ENCODE measurements at places on chromosomes 3 and 15.

- DNase-seq = no peak
Measured at GRCh38 chr3:62653796-62654195, 221.4 kb downstream of the CADPS start.

DNA sequence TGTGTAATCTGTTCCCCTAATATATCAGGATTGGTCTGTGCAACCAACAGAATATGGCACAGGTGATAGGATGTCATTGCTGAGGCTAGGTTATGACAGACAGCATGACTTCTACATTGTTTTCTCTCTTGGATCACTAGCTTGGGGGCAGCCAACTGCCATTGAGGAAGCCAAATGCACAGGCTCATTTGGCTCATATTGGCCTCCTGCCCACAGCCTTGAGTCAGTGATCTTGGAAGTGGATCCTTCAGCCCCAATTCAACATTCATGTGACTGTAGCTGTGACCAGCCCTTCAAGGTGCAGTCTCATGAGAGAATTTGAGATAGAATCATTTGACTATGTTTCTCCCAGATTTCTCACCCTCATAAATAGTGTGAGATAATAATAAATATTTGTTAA is 675.6 kb downstream of the GRM7 start:
- DNase-seq = no peak

DNA sequence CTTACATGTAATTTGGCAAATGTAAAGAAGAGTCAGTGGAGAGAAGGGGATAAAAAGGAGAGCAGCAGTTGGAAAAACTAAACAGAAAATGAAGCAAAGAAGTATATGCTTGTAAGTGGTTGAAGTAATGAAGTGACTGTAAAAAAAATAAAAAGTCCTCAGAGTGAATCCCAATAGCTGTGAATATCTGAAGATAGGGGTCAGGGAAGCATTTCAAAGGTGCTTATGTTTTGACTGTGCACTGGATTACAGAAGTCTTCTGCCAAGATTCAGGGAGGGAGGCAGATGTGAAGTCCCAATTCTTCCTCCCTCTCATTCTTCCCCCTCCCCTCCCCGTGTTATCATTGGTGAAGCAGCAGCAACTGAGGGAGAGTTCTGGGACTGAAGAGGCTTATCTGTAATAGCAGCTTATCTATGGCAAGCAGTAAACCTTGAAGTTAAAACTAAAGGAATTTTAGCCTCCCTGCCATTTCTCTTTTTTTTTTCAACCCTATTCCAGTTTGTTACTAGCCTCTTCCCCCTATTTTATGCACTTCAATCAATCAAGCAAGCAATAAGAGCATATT is 597.9 kb downstream of the IGSF11 start:
- DNase-seq = peak; percentile 74

GRCh38 chr3:189132231-189132671 is 39.5 kb upstream of the TPRG1 start:
- no peak for DNase-seq

DNA sequence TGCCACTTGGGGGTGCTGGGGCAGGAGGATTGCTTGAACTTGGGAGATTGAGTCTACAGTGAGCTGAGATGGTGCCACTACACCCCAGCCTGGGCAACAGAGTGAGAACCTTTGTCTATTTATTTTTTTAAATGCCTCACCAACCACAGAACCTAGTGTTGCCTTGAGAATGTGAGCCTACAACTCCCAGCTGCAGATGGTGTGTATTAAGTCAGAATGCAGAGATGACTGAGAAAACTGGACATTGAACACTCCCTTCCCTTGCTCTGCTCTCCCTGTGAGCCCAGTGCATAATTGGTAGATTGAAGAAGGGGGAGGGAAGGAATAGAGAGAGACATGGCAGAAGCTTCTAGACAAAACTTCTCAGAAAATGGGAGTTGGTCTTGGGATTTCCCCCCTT is 53.5 kb downstream of the CCDC33 start:
- DNase-seq = no peak

- no peak for DNase-seq
Measured at GRCh38 chr3:17135696-17136095, 250.9 kb downstream of the PLCL2 start.

- DNase-seq = no peak
Measured at GRCh38 chr3:99499235-99500158, 138.9 kb upstream of the COL8A1 start.

GRCh38 chr15:94366781-94367180 is 135.4 kb downstream of the MCTP2 start:
- no peak for DNase-seq

DNA sequence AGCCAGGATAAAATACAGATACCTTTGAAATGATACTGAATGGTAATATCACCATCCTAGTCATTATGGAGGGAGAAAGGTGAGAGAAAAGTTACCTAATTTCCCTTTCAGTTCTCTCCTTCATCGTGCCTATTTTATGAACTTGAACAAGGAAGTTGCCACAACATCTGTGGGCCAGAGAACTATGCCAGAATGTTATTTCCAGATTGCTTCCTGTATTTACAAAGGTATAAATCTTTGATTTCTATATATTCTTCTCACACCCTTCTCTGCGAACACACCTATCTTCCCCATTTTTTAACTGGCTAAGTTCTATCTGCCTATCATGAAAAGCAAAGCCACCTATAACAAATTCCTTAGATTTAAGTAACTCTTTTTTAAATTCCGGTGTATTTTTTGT is 163.6 kb upstream of the GRM7 start:
- no peak for DNase-seq

GRCh38 chr3:167350245-167350862 is 29.7 kb downstream of the ZBBX start:
- DNase-seq = no peak

DNA sequence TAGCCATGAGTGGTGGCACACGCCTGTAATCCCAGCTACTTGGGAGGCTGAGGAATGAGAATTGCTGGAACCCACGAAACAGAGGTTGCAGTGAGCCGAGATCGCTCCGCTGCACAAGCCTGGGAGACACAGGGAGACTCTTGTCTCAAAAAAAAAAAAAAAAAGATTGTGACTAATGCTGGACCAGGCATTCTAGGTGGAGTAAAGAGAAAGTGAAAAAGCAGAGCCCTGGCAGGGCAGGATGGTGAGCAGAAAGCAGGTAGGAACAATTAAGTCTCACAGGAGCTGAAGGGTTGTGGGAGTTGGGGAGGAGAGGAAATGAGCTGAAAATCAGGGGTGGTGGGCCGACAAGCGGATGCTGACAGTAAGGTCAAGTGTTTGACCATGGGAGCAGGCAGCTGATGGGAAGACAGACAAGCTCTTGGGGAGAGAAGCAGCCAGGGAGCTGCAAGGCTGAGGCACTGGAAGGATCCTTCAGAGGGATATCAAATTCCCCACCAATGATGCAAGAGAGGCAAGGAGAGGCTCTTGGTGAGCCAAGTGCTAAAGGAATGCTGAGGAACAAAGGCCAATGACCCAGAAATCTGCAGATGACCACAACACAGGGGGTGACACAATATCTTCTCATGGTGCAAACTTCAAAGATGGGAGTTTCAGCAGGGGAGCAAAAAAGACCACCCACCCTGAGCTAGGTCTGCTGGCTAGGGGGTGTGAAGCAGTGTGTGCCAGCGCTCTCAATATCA is 251.1 kb downstream of the ULK4 start:
- DNase-seq = no peak

DNA sequence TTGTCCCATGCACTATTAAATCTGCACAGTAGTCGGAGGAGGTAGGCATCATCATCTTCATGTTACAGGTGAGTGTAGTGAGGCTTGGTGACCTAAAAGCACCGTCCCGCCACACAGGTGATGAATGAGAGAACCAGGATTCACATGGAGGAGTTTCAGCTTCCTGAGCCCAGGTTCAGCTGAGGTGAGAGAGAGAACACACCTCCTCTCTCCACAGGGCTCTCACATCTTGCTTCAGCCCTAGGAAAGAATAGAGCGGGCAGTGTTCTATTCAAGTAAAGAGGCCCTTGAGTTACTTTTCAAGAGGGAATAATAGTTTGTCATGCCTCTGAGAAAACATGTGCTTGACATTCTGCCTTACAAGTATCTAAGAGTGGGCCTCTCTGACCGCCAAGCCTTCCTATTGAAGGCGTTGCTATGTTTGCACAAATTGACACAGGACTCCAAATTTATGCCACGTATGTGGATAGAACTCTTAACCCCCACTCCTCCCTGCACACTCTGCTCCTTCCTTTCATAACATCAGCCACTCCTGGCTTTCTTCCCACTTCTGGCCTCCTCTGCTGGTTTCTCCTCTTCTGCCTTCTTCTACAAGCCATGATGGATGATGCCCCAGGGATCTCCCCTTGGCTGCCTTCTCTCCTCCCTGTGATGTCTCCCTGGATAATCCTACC is 138.3 kb upstream of the ABHD17C start:
- DNase-seq = no peak

DNA sequence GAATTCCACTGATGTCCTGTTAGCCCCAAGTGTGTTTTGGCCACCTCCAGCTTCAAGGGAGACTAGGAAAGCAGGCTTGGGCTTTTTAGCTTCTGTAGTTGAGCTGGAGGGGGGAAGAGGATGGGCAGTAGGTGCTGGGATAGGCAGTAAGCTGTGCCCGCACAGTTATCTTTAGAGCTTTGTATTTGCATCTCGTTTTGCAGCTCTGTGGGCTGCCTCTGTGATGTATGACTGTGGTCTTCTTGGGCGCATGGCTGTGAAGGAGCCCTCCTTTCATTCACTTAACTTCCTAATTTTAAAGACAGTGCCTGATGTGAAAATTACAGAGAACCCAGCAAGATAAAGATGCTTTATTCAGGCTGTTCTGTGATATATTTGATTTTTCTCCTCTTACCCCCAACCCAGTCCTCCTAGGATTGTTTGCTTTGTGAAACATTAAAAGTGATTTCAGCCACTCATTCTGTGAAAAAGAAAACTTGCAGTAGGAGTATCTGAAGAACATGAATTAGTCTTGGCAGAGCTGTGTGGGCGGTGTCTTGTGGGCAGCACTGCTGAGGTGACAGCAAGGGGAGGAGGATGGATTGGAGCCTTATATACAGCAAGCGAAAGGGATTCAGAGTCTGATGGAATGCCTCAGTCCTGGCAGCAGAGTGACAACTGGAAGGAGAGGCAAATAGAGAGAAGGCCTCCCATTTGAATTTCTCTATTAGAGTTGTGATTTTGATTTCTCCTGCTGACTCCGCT is 74.3 kb downstream of the LARS2 start:
- DNase-seq = no peak

DNA sequence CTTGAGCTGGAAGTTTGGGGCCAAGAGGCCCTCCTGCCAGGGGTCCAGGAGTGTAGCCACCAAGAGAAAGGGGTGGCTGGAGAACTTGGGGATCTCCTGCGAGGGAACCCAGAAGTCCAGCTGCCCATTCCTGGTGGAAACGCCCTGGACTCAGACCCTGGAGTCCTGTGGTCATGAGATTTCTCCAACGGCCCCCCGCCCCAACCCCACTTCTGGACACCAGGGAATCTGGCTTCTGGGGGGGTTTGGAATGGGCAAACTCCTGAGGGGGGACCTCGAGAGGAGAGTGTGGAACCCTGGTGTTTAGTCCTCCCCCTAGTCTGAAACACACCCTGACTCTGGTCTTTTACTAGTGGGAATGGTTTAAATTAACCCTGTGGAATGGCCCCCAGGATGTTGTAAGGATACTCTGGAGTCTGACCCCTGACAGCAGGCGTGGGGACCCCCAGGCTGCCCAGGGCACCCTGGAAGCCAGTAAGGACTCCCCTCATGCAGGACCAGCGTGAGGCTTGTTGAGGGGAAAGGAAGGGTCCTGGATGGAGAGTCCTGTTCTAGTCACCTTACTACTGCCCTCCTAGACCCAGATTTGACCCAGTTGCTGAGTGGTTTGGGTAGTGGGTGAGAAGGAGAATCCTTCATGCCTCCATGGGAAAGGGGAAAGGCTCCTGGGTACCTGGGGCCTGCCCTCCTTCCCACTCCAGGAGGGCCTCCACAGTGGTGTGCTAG is 540 bp downstream of the KLHDC8B start:
- DNase-seq = no peak

GRCh38 chr15:67838789-67839332 is 984 bp downstream of the RNU6-1 start:
- no peak for DNase-seq

DNA sequence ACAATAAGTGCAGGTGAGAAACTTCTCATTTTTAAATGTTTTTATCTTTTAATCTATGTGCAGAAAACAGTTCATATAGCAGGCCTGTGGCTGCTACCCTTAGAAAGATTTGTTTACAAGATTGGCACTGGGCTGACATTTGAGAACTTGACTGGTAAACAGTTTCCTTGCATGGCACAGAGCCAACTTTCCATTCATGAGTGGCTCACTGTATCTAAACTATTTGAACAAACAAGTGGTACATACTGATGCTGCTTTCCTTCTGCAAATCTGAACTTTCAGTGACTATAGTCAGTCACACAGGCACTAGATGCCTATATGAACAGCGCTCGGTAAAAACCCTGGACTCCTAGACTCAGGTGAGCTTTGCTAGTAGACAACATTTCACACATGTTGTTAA is 6.3 kb upstream of the GTPBP8 start:
- DNase-seq = no peak

GRCh38 chr15:98943051-98943508 is 64.5 kb downstream of the PGPEP1L start:
- no peak for DNase-seq

DNA sequence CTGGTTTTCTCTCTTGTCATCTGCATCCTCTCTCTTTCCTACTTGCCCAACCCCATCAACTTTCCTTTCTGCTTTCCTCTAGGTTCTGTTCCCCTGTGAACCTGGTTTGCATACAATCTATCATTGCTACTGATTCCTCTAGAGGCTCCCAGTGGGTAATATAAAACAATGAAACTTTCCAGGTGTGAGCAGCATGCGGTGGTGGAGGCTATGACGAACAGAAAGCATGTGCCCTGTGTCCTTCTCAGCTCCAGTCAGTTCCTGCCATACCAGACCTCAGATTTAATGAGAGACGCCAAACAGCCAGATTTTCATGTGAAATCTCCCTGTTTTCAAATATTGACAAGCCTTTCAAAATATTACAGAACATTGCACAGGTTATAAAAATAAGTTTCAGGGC is 3.5 kb upstream of the ACAP2 start:
- no peak for DNase-seq

DNA sequence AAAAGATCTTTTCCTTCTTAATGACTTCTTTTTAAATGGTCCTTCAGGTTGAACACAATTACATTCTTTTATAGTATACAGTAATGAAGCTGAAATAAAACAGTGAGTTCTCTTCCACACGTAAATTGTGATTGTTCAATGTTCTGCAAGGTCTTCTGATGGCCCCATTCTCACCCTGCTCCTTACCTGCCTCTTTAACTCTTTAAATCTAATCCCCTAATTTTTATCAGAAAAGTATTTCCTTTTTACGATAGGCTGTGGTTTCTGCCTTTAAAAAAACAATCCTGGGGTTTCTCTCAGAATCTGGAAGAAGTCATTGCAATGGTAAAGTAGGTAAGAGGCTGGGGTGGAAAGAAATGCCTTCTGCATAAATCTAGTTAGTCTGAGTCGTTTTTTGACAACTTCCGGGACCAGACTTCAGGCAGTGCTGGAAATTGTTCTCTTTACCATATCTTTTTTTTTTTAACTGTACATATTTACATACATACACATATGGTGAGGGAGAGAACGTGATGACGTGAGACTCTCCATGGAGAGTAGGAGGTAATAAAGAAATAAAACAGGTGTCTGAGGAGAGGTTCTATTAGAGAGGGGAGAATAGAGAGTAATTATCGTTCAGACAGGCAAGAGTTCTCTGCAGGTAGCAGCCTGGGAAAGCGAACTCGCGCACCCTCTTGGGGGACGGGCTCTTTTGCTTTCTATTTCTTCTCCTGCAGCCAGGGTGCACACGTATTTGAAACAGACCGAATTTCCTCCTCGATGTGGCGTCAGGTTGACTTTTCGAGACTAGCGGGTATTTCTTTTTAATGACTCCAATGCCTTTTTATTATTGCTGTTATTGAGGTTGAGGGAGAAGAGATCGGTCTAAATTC is at the start of gene SIDT1:
Gene SIDT1 (plus strand): TSS at position 730 of the 872 bp plus-strand sequence. CDS start 467 bp downstream, outside the sequence.
- DNase-seq = no peak

- DNase-seq = no peak
Measured at GRCh38 chr3:73046195-73046594, 15.3 kb upstream of the EBLN2 start.
